ENCODE measurements at places on chromosomes 6 and 20.

GRCh38 chr6:154580397-154581135 lies 70.1 kb upstream of the CNKSR3 start:
- no peak for DNase-seq

- no peak for DNase-seq
Observed at GRCh38 chr20:33983371-33983770, 10.3 kb upstream of the RALY start.

DNA sequence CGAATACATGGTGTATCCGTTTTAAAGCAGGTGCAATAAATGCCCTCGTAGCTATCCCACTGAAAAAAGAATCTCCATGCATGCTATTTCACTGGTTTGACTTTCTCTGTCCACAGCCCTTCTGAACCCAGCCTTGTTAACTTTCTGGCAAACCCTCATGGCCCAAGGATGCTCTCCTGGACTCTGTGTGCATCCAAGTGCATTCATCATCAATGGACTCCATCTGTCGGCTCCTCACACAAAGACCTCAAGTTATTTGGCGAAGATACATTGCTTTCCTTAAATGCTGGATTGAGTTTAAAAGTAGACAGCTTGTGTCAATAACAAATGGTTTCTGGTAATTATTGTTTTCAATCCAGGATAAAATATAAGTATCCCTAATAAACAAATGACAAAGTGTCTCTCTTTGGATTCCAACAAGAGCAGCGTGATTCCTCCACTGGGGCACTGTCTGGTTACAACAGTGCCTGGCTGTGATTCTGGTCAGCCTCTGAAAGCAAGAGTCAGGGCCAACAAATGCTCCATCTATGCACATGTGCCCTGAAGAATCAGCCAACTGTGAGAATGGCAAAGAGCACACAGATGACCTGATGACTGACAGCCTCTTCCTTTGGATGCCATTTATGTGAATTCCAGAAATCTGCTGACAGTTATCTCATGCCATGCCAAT lies 55.7 kb downstream of the FYN start:
- no peak for DNase-seq

DNA sequence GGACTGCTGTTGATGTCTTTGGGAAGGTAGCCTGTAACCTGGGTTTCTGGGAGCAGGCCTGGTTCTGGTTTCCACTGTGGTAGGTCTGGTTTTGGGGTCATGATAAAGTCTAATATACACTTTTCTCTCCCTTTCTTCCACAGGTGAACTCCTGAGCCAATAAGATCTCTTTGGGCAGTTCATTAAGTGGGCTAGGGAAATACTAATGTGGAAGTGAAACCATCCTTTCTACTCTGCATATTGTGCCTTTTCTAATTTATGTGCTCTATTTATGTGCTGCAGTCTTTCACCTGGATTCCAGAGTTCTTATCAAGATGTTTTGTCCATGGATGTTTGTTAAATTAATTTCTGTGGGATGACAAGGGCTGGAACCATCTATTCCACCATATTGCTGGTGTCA lies 165.7 kb upstream of the PTPRK start:
- DNase-seq, result no peak

GRCh38 chr20:916825-917224 lies 691 bp upstream of the ANGPT4 start:
- DNase-seq, result no peak

GRCh38 chr20:33569802-33570391 lies 80.0 kb downstream of the CBFA2T2 start:
- DNase-seq, result no peak

GRCh38 chr20:64050261-64051032 lies 1.0 kb upstream of the SOX18 start:
- DNase-seq, result no peak

GRCh38 chr6:16553531-16553930 lies 207.7 kb downstream of the ATXN1 start:
- no peak for DNase-seq

- peak; percentile 85 for DNase-seq
Observed at GRCh38 chr6:37102299-37103168, 67.4 kb upstream of the PIM1 start.

DNA sequence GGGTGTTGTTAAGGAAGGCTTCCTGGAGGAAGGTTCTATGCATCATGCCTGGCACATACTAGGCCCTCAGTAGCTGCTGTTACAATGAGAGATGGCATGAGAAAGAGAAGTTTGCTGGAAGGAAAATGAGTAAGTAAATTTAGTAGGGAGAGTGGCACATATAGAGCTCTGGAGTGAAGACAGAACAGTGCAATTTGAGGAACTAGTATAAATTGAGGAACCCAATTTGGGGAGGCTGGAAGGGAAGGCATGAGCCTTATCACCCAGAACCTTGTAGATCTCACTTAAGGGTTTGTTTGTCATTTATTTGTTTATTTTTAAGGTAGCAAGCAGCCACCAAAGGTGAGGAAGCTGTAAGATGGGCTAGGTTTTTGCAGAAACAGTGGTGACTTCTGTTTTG lies 87.1 kb upstream of the SCGN start:
- DNase-seq, result no peak

- no peak for DNase-seq
Observed at GRCh38 chr6:14711056-14711703, 534.7 kb upstream of the JARID2 start.

DNA sequence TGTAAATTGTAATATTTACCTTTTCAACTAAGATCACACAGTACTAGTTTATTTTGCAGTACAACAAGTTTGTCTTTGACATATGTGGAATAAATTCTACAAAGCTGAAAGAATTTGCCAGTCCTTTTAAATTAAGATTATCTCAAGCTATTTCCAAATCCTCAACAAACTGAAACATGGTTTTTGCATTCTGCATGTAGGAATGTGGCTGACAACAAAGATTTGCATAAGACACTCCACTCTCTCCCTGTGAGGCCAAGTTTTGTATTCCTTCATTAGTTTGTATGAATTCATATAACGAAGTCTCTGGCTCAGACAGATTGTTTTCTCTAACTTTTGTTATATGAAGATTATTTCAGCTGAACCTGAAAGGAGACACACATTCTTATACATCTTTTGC lies 124.1 kb upstream of the THEMIS start:
- no peak for DNase-seq

- no peak for DNase-seq
Observed at GRCh38 chr6:37062424-37062823, 57.0 kb downstream of the FGD2 start.

- no peak for DNase-seq
Observed at GRCh38 chr6:167141667-167142432, 15.9 kb downstream of the GPR31 start.

DNA sequence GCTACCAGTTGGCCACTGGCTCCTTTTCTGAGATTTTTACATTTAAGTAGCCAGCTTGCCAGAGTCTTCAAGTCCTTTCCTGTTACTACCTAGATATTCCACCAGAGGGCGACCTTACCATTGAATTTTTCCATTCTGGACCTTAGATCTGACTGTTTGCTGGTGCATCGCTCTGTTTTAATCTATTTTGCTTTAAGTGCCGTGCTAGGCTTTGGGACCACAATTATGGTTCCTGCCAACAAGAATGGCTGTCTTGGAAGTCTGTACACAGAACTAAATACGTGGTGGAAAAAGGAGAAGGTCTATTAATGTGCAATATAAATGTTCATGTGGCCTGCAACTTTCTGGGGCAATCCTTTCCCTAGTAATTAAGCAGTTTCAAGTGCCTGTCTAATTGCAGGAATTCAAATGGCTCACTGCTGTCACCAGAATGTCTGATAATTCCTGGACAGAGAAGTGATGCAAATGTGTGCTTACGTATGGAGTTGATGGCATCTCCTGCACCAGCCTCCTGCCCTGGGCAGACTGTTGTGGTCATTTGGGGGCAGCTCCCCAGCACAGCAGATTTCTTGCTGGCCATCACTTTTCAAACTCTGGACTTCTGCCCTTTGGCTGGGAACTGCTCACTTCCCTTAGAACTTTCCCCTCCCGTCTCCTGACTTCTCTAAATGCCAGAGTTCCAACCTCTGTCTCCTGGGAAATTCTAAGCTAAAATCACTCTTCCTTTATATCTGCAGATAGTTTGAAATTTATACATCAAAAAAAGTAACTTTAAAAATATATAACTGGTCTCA lies 5.6 kb upstream of the HLA-DOA start:
- peak; percentile 48 for DNase-seq

- no peak for DNase-seq
Observed at GRCh38 chr20:63325554-63326313, 32.7 kb downstream of the COL20A1 start.

DNA sequence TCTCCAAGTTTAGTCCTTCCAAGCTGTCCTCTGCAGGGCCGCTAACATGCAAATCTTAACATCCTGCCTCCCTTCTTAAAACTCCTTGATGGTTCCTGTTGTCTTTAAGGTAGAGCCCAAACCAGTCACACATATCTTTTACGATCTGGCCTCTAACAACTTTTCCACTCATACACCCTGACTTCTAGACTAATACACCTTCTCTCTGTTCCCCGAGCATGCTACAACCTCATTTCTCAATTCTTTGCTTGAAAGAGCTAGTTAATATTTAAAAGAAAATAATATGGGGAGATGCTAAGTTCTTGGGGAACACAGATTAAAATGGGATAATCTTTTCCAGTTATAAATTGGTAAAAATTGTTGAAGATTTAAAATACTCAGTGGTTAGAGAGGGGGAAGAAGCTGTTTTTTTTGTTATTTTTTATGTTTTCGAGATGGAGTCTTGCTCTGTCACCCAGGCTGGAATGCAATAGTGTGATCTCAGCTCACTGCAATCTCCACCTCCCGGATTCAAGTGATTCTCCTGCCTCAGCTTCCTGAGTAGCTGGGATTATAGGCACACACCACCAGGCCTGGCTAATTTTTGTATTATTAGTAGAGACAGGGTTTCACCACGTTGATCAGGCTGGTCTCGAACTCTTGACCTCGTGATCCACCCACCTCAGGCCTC lies 250.7 kb downstream of the MAFB start:
- DNase-seq, result no peak

DNA sequence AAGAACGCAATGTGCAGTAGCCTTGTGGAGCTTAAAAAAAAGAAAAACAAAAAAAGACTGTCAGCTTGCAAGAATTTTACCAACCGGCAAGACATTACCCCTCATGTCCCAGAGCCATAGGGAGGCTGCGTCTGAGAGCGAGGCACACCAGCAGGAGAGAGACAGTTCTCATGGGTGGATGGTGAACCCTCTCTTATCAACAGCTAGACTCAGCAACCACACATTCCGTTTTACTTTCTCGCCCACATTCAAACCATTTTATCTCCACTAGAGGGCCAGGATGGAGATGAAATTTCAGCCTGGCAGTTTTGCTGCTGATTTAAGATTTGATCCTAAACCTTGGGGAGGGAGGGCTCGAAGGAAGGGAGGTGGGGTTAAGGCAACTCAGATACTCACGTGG lies 247.0 kb downstream of the ATXN1 start:
- no peak for DNase-seq

DNA sequence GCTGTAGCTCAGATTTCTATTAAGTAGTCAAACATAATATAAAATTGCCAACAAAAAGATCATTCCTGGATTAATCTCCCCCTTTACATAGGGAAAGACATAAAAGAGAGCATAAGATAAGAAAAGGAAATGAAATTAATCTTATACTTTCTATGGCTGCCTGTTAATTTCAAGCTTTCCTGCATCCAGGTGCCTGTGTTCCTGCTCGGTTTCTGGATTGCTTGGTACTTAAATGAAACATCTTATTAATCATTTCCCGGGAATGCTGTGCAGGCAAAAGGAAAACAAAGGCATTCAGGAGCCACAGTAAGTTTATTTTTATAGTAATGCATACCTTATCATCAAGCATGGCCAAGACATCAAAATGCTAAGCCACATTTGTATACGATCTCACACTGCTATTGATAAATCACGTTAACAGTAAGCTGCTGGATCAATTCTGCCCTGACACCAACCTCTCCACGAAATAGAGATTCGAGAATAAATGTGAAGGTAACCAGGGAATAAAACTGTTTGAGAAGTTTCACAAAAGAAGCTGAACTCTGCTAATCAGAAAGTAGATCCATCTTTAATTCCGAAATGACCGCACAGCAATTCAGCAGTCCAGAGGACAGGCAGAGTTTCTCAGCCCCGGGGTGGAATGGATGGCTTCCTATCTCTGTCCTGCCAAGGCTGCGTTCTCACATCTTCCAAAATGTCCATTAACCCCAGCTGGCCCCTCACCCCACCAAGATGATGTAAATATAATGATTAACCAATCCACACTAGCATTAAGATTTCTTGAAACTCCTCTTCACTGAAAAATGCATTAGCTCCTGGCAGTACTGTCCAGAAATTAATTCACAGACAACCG lies 32.6 kb upstream of the APCDD1L start:
- DNase-seq, result no peak

DNA sequence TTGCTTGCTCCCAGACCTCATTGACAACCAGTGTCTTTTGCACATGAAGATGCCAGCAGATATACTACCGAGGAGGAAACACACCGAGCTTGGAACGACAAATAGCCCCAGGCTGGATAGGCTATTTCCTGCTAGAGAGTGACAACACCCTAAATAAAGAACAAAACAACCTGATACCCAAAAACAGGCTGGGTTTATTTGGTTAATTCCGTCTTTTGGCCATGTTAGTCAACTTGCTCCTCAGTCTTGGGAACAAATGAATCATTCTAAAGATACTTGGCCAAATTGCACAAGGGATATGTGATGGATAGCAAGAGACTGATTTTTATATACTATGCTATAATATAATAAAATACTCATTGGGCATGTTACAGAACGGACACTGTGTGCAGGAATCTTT lies 11.5 kb upstream of the MUC22 start:
- DNase-seq, result no peak

- DNase-seq, result no peak
Observed at GRCh38 chr20:41027872-41028358, 707 bp upstream of the TOP1 start.

GRCh38 chr6:135534773-135535380 lies 37.3 kb upstream of the AHI1 start:
- no peak for DNase-seq

- DNase-seq, result no peak
Observed at GRCh38 chr6:106549521-106549920, 79.8 kb downstream of the RTN4IP1 start.

DNA sequence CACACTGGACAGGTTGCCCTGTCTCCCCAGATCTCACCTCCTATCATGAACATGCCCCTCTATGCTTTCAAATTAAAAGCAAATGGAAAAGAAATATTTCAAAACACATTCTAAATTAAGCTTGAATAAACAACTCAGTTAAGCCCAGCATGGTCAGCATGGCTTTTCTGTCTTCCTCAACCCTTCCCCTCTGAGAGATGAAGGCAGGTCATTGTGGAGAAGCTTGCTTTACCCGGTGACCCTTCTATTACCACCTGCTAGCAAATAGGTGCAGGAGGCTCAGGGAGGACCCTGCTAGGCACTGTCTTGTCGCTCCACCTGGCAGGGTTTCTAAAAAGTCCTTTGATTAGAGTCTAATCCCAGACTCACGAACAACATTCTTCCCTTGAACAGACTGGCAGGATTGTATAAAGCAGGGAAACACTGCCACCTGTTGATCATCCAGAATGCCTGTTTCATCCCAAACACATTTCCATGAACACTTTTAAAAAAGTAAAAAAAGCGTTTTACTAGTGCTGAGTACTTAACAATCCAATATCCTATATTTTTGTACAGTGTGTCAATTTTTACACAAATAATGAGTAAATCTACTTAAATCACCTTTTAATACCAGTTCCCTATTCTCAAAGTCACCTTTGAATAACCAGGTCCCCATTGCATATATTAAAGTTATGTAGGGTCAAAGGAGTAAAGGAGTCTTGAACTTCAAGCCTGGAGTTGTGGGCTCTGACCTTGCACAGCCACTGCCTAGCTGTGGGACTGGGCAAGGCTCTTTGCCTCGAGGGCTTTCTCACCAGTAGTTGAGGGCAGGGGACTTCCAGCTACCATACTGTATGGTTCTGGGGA lies 75.5 kb downstream of the GPR6 start:
- no peak for DNase-seq

- no peak for DNase-seq
Observed at GRCh38 chr6:34697904-34698559, 1.5 kb upstream of the ILRUN start.
